ENCODE measurements at places on chromosomes 6 and 20.
A peak's percentile ranks its signal among the peaks of the same experiment; 100 is the strongest.

DNA sequence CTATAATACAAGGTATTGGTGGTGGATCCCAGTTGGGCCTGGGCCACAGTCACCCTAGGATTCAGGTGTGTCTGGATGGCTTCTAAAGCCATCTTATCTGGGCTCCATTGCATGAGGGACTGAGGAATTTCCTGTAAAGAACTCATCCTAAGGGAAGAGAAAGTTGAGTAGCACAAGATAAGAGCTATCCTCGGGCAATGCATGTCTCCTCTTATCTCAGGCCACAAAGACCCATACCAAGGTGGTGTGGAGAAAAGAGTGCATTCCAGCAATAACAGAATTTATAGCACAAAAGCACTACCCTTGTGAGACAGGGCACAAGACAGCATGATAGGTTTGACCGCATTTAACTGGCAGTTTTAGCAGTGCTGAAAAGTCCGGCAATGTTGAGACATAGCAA is 14.3 kb upstream of the MTRF1L start:
- DNase-seq, result no peak

- no peak for DNase-seq
These were observed 3.0 kb downstream of the LST1 start for GRCh38 chr6:31588871-31589650.

DNA sequence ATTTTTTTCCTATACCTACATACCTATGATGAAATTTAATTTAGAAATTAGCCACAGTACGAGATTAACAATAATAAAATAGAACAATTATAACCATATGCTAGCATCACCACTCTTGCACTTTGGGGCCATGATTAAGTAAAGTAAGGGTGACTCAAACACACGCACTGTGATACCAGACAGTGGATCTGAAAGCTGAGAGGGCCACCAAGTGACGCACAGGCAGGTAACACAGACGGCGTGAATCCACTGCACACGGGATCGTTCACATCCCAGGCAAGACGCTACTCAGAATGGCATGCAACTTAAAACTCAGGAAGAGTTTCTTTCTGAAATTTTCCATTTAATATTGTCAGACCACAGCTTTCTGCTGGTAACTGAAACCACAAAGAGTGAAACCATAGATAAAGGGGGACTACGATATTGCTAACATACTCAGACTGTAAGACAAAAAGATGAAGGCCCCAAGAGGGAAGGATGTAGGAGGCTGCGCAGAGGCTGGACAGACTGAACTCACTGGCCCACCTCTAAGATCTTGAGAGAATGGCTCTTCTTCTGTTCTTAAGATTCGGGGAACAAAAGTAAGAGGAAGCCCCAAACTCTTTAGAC is 17.9 kb downstream of the RRBP1 start:
- DNase-seq, result no peak

DNA sequence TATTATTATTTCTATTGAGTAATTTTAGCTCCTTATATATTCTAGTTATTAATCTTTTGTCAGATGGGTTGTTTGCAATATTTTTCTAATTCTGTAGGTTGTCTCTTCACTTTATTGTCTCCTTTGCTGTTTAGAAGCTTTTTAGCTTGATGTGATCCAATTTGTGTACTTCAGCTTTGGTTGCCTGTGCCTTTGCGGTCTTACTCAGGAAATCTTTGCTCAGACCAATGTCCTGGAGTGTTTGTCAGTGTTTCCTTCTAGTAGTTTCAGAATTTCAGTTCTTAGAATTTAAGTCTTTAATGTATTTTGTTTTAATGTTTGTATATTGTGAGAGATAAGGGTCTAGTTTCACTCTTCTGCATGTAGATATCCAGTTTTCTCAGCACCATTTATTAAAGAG is 916.0 kb upstream of the EYS start:
- no peak for DNase-seq

- DNase-seq, result no peak
These were observed 232.6 kb downstream of the FOXC1 start for GRCh38 chr6:1842334-1842733.

- no peak for DNase-seq
These were observed 185.0 kb downstream of the ANKRD60 start for GRCh38 chr20:58043236-58044140.

- DNase-seq, result no peak
These were observed 43.6 kb upstream of the SMLR1 start for GRCh38 chr6:130783416-130784107.

- DNase-seq, result no peak
These were observed 24.4 kb downstream of the RRAGD start for GRCh38 chr6:89387516-89388201.

GRCh38 chr6:108580646-108581045 is 19.9 kb downstream of the FOXO3 start:
- no peak for DNase-seq

- no peak for DNase-seq
These were observed 9.2 kb upstream of the TFAP2A start for GRCh38 chr6:10424040-10424439.

GRCh38 chr6:34235307-34236130 is 1.2 kb upstream of the HMGA1 start:
- DNase-seq, result peak; percentile 50

Data from activated T-cell treated with anti-CD3 and anti-CD28 coated beads for 4 hours (primary cell).